Cortex of kidney (tissue), 1 donor: ENCODE measurements at places on chromosomes 12 and 14.

DNA sequence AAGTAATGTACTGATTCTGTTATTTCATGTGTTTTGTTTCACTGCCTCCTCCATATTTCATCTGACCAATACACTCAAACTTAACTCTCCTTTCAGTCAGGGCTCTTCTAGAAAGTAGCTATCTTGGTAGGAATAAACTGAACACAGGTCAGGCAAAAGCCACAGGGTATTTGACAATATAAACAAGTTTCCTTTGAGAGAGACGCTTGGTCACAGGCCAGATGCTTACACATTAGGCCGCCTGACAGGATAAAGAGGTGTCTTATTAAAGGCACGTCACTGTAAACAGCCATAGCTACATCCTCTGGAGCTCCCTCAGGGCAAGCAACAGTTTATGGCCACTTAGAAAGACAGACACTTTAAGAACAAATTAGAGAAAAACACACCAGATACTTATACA lies 607.5 kb downstream of the SLC6A15 start:
- DNase-seq, result no peak

DNA sequence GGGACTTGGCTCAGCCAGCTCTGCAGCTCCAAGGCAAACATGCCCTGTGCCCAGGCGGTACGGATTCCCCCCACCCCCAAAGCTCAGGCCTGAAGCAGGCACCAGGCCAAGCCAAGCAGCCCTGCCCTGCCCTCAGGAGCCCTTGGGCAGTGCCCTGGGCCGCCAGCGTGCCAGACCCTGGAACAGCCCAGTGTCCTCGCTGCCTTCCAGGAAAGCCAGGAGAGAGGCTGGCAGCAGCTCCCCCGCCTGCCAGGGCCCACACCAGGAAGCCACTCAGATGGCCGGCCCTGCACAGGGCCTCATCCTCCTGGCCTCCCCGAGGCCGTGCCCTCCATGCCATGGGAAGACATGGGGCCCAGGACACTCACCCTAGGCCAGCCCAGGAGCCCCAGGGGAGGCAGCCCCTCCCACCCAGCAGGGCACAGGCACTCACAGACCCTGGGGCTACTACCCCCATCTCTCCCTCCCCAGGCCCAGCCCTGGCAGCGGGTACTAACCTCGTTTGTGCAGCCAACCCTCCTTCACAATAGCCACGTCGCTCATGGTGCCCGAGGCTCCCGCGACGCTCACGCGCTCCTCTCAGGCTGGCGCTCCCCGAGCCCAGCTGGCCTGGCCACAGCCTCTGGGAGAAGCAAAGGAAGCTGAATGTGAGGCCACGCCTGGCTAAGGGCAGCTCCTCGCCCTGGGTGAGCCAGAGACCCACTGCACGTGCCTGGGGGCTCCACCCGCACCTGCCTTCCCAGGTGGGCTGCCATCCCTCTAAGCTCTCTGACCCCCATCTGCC lies 3.3 kb downstream of the AKT1 start:
- DNase-seq, result no peak

DNA sequence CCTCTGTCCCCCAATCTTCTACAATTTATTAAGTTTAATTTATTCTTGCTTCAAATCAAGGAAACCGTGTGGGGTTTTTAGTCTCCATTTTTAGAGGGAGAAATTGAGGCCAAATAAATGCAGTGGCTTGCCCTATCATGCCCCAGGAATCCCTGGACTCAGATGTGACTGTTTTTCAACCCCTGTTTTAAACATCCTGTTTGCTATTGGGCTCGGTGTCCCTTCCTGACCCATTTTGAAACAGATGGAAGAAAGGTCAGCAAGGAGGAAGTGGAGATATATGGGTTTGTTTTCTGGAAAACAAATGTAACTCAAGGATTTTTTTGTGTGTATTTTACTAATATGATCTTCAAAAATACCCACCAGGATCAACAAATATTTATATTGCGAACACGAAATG lies 84.7 kb downstream of the DACT1 start:
- no peak for DNase-seq

DNA sequence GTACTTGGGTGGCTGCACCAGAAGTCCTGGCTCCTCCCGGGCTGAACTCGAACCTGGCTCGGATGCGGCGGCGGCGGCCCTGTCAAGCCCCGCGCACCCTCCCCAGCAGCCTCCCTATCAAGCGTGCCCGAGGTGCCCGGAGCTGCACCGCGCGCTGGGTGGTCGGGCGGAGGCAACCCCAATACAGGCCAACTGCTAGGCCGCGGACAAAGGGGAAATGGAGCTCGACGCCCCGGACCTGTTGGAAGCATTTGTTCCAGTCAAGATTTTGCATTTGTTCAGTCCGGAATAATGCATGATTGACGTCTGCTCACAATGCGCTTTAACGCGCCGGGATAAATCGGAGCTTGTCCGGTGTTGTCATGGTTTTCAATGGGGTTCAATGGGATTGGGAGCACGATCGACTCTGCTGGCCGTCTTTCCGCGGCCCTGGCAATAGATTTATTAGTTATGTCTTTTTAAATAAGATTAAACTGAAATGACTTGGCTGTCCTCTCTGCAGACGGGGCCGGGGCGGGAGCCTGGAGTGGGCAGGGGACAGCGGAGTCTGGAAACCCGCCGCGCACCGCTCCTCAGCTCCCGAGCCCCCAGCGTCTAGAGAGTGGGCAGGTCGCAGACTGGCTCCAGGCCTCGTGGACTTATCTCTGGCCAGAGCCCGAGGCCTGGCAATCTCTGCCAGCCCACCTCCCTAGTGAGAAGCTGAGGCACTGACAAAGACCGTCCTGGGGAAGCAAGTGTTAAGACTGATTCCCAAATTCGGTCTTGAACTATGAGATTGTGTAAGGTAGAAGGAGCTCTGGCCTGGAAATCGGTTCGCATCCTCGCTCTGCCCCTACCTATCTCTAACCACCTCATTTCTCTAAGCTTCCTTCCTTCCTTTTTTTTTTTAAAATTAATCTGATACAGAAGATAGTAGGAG lies 1.7 kb upstream of the NKX2-8 start:
- no peak for DNase-seq

DNA sequence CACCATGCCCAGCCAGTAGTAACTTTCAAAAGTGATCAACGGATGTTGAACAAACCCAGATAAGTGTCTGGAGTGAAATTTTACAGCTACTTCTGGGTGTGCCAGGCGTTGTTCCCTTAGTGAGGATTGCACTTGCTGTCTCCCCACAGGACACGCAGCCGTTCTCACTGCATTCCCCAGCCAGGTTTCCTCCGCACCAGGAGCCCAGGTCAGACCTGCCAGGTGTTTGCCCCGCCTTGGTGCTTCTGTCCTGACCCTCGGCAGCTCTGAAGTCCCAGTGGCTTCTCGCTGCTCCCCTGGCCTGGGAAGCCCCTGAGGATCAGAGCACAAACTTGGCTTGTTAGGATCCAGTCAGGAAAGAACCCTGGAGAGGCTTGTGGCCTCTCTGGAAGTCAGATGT lies 36.2 kb downstream of the MMAB start:
- no peak for DNase-seq

- no peak for DNase-seq
Observed at GRCh38 chr14:105155071-105155651, 13.4 kb downstream of the JAG2 start.

- DNase-seq, result no peak
Observed at GRCh38 chr12:131850856-131851559, 22.8 kb downstream of the MMP17 start.

DNA sequence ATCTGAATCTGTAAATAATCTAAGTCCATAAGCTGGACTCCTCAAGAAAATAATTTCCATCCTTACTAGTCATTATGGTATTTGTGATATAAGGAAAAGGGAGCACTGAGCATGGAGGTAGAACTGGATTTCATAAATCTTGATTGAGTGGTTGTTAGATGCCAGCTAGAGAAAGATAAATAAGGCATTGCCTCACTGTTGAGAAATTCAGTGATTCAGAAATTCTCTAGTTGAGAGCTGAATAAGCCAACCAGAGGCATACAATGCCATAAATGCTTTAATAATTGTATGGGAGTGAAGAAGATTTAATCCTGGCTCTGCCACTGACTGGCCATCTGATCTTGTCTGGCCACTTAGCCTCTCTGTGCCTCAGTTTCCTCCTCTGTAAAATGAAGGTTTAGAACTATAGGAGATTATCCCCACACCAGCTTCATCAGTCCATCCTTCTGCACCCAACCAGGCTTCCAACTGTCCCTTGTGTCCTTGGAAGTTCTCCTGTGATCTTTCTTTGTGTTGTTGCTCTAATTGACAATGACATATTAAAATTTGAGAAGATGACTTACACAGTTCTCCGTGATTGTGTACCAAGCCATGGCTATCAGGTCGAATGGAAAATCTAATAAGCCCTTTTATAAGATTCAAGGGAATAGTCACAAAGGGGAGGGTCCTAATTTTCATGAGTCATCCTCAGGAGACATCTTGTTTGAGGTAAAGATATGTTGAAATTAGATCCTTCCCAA lies 394.3 kb downstream of the EGLN3 start:
- DNase-seq, result no peak

GRCh38 chr14:59282378-59282765 lies 93.9 kb downstream of the DAAM1 start:
- no peak for DNase-seq

DNA sequence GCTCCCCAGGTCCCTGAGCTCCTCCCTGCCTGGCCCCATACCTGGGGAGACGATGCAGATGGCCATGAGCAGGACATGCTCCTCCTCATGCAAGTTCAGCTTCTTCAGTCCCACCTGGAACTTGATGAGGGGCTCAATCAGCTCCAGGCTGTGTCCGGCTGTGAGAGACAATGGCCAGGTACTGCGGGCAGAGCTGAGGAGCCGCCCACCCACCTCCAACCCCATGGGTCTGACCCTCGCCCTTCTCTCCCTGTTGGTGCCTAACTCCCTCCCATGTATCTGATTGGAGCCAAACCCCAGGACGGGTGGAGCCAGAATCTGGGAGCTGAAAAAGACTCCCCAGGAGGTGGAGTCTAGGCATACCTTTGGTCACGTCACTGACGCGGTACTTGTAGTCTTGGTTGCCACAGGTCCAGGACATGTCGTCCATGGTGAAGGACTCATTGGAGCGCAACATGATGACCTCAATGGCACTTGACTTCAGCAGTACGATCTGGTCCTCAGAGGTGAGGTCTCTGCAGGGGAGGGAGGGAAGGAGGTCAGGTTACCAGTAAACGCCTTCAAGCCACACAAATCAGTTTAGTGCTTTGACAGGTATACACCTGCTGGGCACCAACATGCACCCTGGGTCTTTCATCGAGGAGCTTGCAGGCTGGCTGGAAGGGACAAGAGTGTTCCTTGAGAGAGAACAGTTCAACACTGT lies 26.7 kb upstream of the HDAC7 start:
- no peak for DNase-seq

DNA sequence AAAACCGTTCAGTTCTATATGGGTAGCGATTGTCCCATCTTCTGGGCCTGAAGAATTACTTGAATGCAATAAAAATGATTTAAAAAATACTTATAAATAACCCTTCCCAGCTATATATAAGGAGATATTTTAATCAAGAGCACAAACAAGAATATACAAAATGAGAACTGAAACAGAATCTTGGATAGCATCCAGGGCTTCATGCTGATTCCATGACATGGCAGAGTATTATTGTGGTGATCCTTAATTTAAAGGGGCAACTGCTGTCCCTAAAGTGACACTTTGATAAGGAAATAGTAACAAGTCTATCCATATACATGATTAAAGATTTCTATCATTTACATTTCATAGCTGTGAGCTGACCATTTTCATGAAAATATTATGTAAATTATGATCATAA lies 18.8 kb downstream of the WBP11 start:
- DNase-seq, result no peak

GRCh38 chr12:11962860-11963259 lies 107.9 kb upstream of the BCL2L14 start:
- no peak for DNase-seq

- DNase-seq, result no peak
Observed at GRCh38 chr14:29799464-29800095, 128.1 kb downstream of the PRKD1 start.

DNA sequence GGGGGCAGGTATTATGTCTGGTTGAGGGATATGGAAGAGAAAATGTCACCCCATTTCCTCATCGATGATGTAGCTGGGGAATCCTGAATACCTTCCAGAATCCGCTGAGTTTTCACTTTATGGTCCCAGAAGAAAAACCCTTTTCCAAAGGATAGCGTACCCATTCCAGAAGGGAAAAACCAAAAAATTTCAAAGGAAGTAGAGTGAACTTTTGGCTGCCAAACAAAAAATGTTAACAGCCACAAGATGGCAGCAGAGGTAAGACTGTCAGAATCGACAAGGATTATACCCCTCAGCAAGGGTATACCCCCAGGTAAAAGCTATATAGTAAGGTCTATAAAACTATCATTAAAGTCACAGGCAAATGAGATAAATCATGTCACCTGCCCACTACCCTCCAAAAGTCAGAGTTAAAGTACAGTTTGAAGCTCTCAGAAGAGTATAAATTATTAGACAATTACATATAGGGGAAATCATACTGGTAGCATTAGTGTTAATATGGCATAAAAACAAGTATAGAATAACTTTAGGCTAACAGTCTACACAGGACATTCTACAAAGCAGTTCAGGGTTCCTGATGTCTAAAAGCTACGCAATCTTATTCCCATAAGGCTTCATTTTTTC lies 18.0 kb downstream of the ACIN1 start:
- no peak for DNase-seq

DNA sequence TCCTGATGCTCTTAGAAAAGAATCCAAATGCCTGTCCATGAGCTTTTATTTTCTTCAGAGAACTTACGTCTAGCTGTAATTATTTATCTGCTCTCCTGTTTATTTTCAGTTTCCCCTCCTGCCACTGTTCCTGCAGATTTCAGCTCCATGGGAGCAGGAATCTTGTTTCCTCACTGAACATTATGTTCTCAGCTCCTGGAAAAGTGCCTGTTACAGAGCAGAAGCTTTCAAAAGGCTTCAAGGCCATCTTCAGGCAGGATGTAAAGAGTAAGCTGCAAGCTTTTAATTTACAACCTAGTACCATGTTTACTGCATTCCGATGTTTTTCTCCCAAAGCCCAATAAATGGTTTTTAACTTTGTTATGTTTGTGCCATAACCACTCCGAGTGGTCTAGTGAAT lies 98.4 kb upstream of the BTG1 start:
- DNase-seq, result no peak

- no peak for DNase-seq
Observed at GRCh38 chr12:9345171-9345570, 137.0 kb upstream of the PZP start.

GRCh38 chr14:97456958-97457357 lies 659.8 kb downstream of the VRK1 start:
- DNase-seq, result no peak
